ENCODE measurements at places on chromosomes 3 and 15. TPM values are rescaled to one million over a fixed set of nuclear protein-coding genes. Genes with fewer than 3 reads are reported as not detected.

- DNase-seq: no peak
Measured at GRCh38 chr3:175258763-175259162, 399.6 kb downstream of the NAALADL2 start.

DNA sequence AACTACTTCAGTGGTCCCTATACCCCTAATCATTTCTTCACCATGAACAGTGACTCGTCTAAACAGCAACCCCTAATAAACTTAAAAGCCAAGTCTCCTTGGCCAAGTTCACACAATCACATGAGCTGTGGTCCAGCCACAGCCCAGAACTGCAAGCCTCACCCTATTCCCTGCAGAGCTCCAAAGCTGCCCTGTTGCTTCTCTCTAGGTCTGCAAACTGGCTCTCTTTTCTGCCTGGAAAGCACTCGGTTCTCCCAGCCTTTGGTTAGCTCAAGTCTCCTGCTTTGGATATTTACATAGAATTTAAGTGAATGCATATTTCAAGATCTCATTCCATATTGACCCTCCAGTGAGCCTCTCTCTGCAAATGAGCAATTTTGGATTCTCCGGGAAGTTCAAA lies 107.0 kb downstream of the TOP2B start:
- no peak for DNase-seq

- no peak for DNase-seq
Measured at GRCh38 chr3:141544697-141545096, 57.9 kb downstream of the RASA2 start.

- DNase-seq: no peak
Measured at GRCh38 chr15:43255376-43255775, 11.4 kb downstream of the TGM5 start.

DNA sequence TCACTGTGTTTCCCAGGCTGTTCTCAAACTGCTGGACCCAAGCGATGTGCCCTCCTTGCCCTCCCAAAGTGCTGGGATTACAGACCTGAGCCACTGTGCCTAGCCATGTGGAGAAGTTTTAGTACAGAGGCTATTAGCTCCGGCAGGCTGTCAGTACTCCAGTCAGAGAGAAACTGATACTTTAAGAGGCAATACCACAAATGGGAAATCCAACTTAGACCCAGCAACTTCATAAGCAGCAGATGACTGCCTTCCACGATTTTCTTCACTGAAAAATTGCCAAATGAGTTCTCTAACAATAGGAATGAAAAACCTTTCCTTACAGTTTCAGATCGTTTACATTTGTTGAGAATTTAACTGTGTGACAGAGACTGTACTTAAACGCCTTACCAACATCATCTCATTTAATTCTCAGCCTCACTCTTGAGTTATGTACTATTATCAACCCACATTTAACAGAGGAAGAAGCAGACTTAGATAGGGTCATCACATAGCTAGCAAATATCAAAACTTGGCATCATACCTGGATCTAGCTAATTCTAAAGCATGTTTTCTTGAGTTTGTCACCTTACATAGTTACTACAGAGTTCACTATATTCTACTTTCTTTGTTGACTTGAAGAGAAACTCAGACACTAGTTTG lies 127.4 kb downstream of the TCF12 start:
- DNase-seq: no peak

- no peak for DNase-seq
Measured at GRCh38 chr3:10550705-10551104, 45.3 kb upstream of the ATP2B2 start.

Gene LYZL4
- polyA plus RNA-seq: not detected

Gene ATP13A5
- not detected for polyA plus RNA-seq

Gene ROPN1B
- polyA plus RNA-seq: 0.21 TPM
